ENCODE measurements at places on chromosomes 1 and 21.

GRCh38 chr1:22332795-22333499 is 118.7 kb upstream of the ZBTB40 start:
- DNase-seq: peak; percentile 42

- peak; percentile 32 for DNase-seq
Measured at GRCh38 chr1:94416901-94417727, 1.1 kb upstream of the ABCD3 start.

GRCh38 chr21:36654796-36655325 is 44.1 kb upstream of the SIM2 start:
- DNase-seq: no peak

DNA sequence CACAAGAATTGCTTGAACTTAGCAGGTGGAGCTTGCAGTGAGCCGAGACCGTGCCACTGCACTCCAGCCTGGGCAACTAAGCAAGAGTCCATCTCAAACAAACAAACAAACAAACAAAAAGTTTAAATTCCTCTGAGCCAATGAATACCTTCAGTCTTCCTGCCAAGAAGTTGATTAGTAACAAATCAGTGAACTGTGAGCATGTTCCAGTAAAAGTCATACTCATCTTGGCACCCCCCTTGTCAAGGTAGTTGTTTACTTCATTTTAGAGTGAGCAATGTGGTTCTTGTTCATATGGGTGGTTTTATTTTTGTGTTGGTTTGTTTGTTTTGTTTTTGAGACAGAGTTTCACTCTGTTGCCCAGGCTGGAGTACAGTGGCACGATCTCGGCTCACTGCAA is 18.0 kb upstream of the SLC2A7 start:
- no peak for DNase-seq

DNA sequence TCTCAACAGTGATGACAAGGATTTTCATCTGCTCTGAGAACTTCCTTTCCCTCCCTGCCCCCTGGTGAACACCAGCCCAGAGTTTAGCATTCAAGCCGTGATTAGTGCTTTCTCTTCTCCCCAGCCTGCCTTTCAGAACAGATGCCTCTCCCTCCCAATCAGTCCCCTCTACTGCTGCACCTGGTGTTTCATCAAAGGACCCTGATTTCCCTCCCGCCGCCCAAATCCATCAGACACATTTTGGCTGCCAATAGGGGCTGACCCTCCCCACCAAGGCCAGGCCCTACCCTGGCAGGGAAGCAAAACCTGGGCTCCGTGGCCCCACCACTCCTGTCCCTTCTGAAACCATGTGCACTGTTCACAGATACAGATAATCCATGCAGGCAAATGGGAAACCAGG is 34.0 kb upstream of the KLHDC7A start:
- no peak for DNase-seq

DNA sequence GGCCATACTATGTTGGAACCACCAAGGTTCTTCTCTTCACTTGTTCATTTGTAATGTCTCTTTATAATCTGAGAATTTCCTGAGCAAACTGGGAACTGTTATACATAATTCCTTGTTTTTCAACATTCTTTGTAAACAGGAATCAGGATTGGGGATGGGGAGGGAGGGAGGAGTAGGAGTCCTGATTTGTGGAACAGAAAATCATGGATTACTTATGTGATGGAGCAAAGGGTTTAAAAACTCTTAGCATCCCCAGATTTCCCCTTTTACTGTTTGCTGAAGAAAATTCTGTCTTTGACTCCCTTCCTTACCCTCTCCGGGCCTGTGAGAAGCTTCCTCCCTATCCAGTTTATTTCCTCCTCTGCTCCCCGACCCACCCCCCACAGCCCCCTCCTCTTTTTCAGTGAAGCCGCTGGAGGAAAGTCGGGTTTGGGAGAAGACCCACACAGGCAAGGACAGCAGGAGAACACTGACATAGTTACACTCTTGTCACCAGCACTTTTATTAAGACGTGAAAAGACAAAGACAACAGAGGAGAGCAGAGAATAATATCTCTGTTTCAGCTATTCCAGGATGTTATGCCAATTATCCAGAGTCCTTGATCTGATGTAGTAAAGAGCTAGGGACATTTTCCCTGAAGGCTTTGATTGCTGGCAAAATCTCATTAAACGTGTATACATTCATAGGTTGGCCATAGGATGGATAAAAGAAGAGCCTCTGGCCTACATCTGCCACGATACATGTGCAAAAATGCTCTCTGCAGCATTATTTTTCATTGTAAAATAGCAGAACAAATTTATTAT is 4.6 kb upstream of the NBPF1 start:
- DNase-seq: no peak

DNA sequence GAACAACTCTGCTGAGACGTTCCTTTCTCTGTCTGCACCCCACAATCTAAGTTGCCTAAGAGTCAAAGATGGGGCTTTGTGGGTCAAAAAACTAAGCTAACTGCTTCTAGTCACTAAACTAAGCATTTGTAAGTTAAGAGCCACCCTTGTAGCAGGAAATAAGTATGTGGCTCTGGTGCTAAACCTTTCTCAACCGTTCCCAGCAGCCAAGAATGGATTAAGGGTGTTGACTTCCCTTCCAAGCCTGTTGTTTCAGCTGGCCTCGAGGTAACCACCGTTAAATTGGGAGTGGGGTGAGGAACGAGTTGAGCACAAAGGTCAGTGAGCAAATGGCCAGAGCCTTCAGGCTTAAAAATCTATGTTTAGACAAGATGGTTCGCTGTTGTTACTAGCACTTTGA is 169.1 kb downstream of the TRIM33 start:
- no peak for DNase-seq

- DNase-seq: peak; percentile 20
Measured at GRCh38 chr1:66315671-66316070, 218.3 kb upstream of the SGIP1 start.

DNA sequence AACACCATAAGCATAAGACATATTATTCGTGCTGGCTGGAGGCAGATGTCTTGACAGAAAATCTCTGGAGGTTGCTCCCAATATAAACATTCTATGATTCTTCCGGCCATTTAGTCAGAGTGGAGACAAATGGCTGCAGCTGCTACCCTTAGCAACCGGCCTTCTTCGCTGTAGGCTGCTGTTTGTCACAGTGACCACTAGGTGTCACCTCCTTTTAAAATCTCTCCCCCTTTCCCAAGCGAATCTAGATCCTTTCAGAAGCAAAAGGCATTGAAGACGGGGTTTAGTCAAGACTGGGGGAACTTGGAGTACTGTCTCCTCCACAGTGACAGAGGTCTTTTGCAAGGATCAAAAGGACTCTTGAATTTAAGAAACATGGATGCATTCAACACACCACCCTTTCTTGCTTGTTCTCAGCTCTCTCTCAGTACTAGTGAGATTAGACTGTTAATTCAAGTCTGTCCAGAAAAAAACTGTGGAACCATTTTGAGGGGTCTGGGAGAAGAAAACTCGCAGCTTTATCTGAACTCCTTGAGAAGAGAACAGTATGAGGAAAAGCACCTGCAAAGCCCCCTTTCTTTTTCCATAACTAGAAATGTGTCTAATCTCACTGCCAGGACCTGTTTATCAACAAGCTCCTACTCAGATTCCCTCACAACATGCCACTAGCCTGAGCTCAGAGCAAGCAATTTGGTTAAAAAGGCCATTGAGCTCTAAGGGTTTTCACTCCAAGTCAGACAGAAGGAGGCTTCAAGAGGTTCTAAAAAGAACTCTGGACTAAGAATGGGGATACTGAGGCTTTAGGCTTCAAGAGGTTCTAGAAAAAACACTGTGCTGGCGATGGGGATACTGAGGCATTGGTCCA is 408.3 kb upstream of the PLXNA2 start:
- peak; percentile 74 for DNase-seq

DNA sequence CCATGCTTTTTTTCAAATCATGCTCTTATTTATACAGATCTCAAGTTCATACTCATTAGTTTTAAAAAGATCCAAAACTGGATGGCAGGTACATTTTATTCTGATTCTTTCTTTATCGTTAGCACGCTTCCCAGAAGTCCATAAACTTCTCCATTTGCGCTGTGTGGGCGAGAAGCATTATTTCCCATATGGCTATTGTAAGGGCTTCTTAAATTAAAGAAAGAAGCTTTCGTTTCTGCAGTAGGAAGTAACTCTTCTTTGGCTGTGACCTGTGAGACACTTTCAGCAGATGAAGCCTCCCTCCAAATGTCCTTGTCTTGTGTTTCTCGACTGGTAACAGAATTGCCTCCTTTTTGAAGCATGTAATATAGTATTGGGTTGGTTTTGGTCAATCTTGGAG is 100.2 kb downstream of the NRIP1 start:
- DNase-seq: no peak

GRCh38 chr1:217369996-217370551 is 260.8 kb downstream of the GPATCH2 start:
- no peak for DNase-seq

DNA sequence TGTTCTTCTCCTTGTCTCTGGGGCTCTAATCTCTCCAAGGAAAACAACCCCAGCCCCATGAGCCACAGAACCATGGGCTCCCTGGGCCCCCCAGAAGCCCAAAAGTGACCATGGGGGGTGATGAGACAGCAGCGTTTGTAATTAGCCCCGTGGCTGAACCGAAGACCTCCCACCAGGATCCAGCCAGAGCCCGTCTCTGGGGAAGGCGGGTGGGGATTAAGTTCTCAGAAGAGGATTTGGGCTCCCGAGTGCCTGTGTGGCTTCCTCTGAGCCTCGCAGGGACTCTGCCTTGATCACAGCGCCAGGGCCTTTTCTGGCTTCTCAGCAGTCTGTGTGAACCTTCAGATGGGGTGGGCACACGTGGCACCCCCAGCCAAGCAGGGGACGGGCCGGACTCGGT is 77.0 kb downstream of the ALPL start:
- DNase-seq: no peak

GRCh38 chr1:209720326-209720725 is 15.7 kb downstream of the HSD11B1 start:
- peak; percentile 53 for DNase-seq

DNA sequence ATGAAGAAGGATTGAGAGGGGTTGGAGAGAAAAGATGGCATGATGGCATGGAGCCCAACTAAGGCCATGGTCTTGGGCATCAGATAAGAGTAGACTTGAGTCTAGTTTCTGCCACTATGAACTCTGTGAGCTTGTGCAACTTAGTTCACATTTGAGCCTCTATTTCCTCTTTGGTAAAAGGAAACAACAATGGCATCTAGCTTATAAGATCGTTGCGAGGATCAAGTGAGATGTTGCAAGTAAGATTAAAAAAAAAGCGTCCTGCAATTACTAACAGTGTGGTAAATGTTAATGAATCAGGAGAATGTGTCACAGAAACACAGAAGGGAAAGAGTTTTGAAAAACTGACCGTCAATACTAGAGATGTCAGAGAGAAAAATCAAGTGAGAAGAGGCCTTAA is 202.9 kb upstream of the FGGY start:
- no peak for DNase-seq

- no peak for DNase-seq
Measured at GRCh38 chr1:114648503-114648902, 21.3 kb downstream of the DENND2C start.

DNA sequence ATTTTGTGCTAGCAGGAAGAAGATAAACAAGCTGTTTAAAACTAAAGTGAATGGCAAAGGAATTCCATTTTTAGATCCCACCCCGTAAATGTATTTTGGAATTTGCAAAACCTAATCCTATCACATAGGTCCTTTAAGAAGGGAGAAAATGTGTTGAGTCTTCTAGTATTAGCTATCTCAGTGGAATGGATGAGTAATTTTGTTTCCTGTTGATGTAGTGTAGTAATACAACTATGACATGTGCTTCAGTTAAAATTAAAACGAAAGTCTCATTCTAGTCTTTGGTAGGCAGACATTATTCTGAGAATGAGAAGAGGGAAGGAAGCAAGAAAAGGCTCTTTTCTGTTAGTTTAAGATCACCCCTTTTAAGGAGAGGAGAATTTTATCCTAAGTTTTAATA is 265.9 kb upstream of the C1orf105 start:
- DNase-seq: peak; percentile 57

GRCh38 chr1:203189951-203190352 is 3.4 kb upstream of the CHI3L1 start:
- no peak for DNase-seq

DNA sequence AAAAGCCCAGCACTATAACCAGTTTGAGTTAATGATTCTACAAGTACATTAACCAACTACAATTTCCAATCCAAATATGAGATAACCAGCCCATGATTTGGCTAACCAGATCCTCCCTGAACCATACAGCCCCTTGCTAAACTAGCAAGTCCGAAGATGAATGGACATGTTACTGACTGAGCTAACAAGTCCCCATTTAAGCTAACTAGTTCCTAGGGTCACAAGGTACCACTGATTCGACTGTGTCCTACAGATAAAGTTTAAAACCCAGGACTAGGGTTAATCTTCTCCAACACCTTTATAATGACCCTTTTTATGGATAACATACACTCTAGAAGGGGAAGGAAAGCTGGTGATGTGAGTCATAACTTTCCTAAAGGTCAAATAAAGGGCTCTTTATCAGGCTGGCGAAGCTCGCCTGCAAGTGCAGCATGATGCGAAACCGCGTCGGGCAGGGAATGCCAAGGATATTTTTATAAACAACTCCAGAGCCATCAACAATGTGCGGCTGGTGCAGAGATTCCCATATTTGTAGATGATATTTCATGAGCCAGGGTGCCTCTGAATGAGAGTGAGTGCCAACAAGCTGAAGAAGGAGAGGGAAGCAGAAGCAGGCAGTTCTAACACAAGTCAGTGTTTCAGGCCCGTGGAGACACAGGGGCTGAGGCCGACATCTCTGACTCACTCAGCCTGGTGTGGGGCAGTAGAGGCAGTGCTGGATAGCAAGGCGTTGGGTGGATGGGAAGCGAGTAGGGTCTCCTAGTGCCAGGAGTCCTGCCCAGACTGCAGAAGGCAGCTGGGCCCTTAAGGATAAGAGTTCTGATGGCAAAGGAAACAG is 75.6 kb upstream of the ROR1 start:
- DNase-seq: peak; percentile 84

GRCh38 chr1:206467915-206468314 is 2.4 kb upstream of the IKBKE start:
- peak; percentile 30 for DNase-seq

GRCh38 chr1:17244821-17245740 is 3.8 kb upstream of the PADI3 start:
- DNase-seq: no peak

GRCh38 chr21:18161841-18162240 is 82.8 kb upstream of the CHODL start:
- DNase-seq: no peak

DNA sequence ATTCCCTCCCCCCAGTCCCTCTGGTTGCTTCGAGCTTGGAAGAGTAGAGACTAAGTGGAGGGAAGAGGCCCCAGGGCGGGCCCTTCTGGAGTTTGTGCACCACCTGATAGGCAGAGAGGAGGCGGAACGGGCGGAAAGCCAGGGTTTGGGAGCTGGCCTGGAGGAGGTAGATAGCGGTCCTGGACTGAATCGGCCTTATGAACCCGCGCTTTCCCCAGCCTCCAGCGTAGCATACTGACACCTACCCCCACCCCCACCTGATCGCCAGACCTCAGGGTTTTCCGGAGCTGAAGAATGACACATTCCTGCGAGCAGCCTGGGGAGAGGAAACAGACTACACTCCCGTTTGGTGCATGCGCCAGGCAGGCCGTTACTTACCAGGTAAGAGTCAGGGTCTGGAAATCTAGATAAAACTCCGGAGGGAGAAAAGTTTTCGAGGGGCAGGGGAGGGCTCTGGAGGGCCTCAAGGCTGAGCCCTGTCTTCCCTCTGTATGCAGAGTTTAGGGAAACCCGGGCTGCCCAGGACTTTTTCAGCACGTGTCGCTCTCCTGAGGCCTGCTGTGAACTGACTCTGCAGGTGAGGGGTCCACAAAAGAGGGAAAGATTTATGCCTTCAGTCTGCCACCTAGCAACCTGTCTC is 705 bp downstream of the UROD start:
- DNase-seq: peak; percentile 63

All from H4 (cell line).